ENCODE measurements at places on chromosomes 5 and 9.

DNA sequence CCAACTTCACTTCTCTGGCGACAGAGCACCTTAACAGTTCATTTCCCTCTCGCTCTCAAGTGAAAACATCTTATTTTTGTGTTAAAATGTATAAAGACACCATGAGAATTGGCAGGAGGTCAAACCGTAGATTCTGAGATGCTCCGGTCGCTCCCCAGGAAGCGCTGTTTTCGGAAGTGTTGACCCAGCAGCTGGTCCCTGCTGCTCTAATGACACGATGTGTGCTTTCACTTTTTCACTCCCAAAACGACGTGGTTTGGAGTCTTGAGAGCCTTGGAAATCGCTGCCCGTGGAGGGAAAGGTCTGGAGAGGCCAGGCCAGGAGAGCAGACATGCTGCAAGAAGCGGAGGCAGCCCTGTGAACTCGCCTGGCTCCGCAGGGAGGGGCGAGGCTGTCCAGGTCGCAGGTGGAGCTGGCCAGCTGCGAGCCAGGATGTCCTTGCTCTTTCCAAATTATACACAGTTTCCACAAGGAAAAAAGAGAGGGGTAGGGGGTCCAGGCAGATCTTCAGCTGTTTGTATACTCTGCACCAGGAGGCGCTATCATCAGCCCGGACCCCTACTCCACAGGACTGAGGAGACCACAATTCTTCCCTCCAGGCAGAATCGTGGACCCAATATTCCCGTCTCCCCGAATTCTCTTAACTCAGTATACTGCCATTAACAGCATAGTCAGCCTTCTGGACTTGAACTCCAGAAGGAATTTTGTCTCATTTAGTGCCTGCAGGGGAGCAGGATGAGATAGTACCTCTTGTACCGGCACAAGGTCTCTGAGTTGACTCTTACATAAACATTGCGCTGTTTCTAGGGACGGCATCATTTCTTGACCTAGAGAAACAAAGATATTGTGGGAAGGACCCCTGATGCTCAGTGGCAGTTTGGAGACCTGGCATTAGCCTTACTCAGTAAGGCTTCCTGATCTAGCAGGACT lies 248.6 kb upstream of the ANKRD55 start:
- peak; percentile 69 for DNase-seq

DNA sequence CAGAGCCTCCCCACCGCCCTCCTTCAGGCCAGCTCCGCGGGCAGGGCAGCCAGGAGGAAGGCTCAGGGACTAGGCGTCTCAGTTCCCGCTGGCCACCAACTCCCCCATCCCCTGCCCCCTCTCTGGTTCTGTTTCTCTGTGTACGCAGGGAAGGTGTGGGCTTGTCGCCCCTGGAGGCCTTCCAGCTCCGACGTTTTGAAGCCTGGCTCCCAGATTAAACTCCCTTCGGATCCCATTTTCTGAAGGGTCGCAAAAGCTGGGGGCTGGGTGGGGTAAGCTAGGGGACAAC lies 346 bp downstream of the ATOX1 start:
- no peak for DNase-seq

DNA sequence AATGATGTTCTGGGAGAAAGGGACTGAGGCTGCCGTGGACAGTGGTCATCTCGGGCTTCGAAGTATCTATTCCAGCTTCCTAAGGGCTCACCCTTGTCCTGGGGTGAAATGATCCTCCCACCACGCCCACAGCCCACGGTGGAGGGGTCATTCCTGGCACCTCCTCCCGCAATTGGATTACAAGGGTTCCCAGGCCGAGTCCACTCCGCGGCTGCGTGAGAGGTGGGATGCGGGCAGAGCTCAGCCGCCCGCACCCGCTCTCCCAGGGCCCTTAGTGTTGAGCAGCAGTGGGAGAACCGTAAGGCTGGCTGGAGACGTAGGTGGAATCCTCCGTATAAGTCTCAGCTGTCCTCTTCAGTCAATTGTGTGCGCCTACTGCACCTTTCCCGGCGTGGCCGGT lies 273.3 kb upstream of the ADAMTS16 start:
- DNase-seq = no peak

DNA sequence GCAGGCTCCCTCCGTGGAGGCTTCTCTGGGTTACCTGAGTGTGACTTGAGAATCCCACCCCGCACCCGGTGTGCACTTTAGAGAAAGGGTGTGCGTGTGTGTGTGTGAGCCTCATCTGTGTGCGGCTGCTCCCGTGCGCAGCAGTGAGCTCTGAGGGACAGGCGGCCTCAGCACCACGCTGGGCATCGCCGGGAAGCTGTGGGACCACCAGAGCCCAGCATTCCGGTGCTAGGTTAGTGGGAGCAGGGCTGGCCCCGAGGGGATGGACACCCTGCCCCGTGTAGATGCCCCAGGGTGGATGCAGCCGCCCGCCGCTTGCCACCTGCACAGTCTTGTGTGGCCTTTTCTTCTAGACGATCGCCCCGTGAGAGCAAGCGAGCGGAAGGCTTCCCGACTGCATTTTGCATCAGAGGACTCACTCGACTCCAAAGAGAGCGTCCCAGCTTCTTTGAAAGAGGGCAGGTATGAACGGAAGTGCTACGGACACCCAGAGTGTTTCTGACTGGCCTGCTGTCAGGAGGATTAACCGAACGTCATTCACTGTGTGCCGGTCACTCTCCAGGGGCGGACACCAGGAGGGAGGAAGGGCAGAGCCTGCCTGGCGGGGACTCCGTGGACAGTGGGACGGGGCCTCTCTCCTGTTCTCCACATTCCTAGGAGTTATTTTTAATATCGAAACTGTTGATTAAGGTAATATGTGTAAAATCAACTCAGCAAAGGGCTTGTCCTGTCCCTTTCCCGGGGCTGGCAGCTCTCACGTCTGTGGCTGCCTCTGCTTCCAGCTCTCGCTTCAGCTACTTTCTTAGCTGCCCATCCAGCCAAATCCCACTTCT lies 12.2 kb downstream of the CEP72 start:
- no peak for DNase-seq

DNA sequence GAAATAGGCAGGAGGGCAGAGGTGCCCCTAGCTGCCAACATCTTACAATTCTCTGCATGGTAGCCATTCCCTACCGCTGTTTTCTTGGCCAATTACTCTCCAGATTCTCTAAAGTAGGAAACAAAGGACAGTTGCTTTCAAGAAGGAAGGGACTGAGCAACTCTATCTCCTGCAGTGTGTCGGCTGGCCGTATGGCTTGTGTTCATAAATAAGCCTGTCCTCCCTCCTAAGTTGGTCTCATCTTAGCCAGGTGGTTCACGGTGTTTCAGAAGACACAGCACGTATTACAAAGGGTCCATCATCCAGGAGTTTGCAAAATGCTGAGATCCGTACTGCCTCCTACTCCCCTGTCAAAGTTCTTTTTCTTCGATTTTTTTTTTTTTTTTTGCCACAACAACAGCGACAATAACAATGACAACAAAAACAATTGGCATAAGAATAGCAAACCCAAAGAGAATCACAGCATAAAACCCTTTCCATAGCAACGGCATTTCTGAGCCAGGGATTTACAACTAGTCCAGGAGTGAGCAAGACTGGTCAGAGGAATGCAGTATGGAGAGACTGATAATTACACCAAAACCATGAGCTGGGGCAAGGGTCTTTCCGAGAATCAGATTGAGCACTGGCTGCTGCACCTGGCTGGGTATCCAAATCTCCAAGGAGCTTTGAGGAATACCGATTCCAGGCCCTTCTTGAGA lies 212.8 kb downstream of the SLIT3 start:
- DNase-seq = no peak

DNA sequence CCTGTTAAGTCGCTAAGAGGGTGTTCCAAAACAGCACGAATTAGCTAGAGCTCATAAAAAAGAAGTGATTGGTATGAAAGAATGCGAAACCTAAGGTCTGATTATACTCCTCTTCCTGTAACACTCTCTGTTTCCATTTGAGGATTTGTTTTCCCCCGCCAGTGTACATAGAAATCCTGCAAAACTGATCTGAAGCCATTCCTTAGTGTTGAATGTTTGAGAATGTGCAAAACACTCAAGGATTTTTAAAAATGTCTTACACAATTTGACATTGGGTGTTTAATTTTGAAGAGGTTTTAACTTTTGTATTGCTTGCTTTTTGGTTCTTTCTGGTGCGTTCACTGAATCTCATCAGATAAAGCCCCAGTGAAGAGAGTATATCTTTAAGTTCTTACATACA lies 105.3 kb downstream of the KCNN2 start:
- no peak for DNase-seq

DNA sequence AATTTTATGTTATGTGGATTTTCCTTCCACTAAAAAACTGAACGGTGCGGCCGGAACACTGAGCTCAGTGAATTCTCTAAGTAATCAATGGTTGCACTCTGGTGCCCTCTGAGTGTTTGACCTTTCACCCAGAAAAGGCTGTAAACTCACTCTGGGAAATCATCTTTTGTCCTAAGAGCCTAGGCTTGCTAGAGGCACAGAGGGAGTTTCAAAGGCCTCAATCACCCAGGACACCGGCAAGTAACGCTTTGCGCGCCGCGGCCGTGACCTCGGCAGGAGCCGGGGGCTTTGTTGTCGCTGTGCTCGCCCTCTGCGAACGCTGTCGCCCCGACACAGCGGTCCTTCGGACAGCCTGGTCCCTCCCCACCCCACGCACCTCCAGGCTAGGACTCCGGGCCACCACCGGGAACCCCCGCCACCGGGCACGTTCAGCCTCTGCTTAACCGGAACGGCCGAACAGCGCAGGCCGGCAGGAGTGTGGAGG lies 703 bp downstream of the ISCA1 start:
- no peak for DNase-seq

DNA sequence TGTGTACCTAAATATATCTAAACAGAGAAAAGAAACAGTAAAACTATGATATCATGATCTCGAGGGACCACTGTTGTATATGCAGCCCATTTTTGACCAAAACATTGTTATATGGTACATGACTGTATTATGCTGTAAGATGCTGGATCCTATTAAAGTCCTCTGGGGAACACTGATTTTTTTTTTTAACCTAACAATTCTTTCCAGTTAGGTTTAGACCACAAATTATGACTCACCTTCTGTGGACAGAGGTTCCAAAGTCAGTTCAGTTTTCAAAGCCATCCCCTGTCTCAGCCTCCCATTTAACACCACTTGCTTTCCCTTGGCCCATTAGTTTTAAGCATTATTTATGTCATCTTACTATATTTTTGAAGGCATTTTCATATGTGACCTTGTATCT lies 27.1 kb downstream of the TRMO start:
- DNase-seq = no peak

GRCh38 chr5:37567566-37567965 lies 188.4 kb downstream of the WDR70 start:
- no peak for DNase-seq

GRCh38 chr9:27467486-27467885 lies 56.6 kb upstream of the IFNK start:
- no peak for DNase-seq

DNA sequence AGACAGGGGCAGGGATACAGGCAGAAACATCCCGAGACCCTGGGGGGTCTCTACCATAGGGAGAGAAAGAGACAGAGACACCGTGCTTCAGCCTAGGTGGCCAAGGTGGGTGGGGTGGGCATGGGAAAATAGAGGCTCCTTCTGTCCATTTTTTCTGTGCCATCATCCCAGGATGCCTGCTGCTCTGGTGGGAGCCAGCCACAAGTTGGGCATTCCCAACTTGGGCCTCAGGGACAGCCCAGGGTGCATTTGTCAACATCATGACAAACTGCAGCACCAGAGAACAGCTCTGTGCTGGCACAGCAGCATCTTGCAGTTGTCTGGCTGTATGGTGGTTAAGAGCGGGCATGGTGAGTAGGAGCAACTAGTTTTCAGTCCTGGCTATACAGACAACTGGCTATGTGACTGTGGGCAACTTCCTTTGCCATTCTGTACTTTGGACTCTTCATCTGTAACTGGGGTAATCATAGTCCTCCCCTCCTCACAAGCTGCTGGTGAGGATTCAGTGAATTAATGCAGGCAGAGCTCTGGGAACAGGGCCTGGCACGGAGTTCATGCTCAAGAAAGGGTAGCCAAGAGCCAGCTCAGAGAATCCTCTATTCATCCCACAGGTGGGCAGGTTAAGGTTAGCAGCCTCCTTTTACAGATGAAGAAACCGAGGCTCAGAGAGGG lies 100.4 kb downstream of the RGS3 start:
- no peak for DNase-seq

- DNase-seq = no peak
Observed at GRCh38 chr5:16931334-16932110, 4.6 kb downstream of the MYO10 start.

GRCh38 chr9:129542741-129543140 lies 78.2 kb downstream of the C9orf50 start:
- no peak for DNase-seq

DNA sequence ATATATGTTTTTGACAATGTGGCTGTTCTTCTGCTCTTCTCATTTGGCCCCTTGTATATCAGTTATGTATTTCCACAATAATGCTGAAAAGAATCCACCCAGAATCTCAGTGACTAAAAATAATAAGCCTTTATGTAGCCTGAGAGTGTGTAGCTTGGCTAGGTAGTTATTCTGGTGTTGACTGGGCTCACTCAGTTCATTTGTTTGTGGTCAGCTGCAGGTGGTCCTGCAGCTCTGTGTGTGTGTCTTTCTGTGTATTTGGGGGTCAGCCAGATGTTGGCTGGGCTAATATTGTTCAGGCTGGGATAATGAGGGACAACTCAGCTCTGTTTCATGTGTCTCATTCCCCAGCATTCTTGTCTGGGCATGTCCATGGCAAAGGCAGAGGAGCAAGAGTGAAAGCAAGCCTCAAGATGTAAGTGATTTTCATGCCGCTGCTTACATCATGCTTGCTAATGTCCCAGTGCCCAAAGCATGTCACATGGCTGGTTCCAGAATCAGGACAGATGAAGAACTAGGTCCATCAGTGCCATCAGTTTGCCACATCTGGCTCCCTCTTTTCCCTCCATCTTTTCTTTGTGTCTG lies 162.8 kb downstream of the KCTD16 start:
- no peak for DNase-seq
